Brain microvascular endothelial cell (primary cell): ENCODE measurements at places on chromosomes 12 and 14.

DNA sequence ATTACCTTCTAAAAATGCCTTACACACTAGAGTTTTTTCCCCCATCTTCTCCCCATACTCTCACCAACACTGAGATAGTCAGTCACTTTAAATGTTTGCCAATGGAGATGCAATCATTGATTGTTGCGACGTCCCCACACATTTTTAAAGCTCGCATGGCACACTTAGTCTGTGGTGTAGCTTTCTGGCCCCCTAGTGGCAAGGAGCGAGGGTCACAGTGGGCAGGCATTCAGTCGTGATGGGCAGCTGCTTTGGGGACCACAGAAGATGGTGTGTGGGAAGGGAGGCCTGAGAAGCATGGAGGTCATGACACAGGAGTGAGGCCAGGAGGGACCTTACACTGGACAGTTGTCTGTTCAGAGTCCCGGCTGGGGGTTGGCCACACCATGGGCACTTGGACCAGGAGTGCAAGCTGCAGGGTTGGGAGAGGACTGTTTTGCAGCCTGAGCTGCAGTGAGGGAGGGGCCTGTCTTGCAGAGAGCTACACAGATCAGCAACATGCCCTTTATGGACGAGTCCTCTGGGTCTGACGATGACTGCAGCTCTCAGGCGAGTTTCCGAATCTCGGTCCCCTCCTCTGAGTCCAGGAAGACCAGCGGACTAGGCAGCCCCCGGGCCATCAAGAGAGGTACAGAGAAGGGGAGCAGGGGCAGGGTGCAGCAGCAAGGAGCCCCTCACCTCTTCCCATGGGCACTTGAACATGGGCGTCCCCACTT is 28.6 kb downstream of the PIGH start:
- DNase-seq = peak; percentile 47

DNA sequence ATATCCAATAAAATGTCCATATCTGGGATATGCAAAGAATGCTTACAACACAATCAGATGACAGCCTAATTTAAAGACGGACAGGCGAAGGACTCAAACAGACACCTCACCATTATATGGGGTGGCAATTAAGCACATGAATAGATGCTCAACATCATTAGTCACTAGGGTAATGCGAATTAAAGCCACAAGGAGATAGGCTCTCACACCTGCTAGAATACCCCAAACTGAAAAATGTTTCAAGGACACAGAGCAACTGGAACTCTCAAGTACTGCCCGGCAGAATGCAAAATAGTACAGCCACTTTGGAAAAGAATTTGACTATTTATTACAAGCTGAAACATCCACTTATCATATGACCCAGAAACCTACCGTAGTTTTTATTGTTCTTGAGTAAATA is 42.9 kb downstream of the FERMT2 start:
- DNase-seq = no peak

DNA sequence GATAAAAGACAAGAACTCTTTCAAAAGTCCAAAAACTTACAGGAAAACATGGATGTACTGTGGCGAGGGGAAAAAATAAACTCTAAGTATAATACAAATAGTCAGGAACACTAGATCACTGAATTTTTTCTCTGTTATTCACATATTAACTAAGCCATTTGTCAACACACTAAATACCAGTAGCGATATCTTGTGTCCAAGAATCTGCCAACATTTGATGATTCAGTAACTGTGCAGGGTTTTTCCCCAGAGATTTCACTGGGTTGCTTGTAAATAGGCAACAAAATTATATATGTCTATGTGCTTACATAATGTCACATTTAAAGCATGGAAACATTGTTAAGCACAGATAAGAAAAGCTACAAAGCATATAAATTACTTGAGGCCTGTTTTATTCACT is 205.9 kb downstream of the KIF21A start:
- peak; percentile 4 for DNase-seq

DNA sequence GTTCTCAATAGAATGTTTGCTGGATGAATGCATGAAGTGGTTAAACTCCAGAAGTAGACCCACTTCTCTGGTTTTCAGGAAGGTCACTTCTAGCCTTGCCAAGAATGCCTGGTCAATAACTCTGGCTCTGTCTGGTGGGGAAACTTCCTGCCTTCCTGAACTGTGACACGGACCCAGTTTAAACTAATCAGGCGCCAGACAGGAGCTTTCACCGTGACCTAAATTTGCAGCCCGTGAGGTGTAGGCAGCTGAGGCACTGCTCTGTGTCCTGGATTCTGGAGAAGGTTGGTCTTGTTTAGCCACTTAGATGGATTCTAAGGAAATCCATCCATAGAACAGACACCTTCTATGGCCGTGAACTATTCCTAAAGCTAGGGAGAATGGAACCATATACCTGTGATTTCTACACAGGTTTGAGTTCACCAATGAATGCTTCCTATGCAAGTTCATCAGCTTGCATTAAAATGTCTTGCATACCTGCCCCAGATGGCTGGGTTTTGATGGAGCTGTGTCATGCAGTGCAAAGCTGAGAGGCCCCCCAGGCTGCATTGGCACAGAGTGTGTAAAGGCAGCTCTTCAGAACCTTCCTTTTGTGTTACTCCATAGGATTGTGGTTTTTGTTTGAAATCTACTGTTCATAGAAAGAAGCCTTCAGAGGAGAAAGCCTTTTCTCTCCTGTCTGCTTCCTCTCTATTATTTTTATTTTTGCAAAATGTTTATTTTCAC is 4.4 kb downstream of the CHST11 start:
- no peak for DNase-seq

DNA sequence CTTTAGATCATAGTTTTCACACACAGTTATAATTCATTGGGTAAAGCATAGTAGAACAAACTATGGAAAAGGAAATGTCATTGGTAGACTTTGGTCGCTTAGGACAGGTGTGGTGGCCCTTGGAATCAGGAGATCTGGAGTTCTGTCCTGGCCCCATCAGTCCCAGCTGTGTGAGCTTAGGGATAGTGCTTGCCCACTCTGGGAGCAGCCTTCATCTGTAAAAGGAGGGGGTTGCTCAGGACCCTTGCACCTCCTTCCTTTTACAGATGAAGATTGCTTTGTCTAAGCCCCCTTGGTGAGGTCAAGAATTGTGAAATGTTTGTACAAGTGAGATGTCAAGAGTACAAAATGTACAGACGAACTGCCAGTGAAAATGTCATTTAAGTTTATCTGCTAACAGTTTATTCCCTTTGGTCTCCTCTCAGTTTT is 93.2 kb downstream of the BORCS5 start:
- no peak for DNase-seq

DNA sequence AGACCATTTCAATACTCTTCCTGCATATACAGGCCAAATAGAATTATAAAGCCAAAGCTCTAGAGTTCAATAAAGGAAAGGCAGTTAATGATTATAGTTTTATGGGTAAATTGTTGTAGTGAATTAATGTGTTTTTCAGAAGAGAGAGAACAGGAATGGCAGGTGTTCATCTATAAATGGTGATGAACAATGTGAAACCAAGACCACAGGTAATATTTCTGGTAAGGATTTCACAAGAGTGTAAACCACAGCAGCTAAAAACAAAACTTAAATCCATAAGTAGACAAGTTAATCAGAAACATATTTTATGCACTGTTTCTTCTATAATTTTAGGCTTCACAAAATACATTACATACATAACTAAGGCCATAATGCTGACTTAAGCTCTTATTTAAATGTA is 204.4 kb downstream of the SYT1 start:
- no peak for DNase-seq

GRCh38 chr12:46523863-46524770 is 151.5 kb upstream of the SLC38A2 start:
- peak; percentile 99 for DNase-seq

GRCh38 chr12:125528281-125528680 is 463.0 kb downstream of the AACS start:
- no peak for DNase-seq

GRCh38 chr14:77273796-77274195 is 2.8 kb upstream of the NGB start:
- no peak for DNase-seq

GRCh38 chr14:47675466-47676314 is at the start of gene MDGA2:
TSS of gene MDGA2 (minus strand) at chr14:47675605.
- peak; percentile 26 for DNase-seq

- no peak for DNase-seq
Observed at GRCh38 chr12:26455936-26456574, 260.7 kb downstream of the SSPN start.

DNA sequence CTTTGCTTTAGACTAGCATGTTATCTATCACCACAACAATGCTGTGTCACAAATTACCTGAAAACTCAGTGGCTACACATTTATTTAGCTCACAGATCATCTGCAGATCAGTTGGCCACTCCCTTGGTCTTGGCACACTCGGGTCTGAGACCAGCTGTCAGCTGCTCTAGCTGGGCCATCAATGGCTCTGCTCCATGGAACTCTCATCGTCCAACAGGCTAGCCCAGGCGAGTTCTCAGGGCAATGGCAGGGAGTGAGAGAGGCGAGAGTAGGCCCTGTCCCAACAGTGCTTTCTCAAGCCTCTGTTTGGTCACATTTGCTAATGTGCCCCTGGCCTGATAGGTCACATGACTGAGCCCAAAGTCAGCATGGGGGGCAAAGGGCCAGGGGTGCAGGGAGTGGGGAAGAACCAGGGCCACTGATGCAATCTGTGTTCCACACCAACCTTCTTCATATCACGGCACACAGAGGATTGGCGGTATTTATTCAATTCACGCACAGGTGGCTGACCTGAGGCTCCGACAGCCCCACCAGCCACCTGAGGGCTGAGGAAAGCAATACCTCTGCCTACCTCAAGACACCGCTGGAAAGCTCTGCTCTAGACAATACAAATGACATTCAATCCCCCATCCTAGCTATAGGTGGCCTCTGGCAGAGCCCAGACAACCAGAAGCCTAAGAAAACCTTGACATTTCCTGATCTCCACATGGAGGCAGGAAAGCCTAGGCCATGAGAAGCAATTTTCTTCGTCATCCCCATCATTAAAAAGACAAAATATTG is 82.5 kb downstream of the NT5DC3 start:
- DNase-seq = no peak

DNA sequence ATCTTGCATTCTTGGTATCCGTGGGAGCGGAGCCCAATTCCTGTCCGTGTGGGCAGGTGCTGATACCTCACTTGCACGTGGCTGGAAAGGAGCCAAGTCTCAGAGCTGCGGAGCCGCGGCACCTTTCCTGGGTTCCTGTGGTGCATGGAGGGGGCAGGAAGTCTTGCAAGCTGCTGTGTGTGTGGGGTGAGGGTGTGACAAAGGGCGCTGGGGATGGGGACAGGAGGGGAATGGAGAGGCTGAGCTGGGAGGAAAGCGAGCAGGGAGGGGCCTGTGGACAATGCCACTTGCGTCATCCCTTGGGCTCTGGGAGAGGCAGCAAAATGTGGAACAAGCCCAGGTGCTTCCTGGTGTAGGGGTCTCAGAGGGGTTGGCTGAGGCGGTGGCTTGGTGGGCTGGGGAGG is 86.7 kb downstream of the CALM1 start:
- no peak for DNase-seq

GRCh38 chr12:132244724-132245295 is 84.6 kb downstream of the GALNT9 start:
- DNase-seq = no peak

DNA sequence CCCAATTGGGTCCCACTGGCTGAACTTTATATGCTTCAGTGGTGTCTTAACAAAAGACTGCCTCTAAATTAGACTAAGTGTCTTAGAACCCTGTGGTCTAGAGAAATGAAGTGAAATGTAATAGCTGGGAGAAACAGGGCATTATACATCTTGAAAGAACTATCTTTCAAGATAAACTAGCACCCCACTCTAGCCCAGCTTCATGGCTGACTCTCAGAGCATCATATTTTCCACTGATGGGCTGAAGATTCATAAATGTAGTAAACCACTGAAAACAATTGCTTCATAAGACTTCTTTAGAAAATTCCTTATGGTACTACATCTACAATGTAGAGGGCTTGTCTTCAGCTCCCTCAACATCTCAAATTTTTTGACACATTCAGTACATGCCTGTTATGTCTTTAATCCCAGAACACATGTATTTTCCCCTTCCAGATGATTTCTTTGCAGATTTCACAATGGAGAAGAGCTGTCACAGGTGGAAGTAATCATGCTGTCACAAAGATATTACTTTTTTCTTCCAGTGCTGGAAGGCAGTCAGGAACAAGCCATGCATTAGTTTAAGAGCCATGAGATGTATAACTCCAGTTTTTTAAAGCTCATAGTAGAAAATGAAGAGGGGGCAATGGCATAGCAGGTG is 48.5 kb downstream of the IFNG-AS1 start:
- no peak for DNase-seq

DNA sequence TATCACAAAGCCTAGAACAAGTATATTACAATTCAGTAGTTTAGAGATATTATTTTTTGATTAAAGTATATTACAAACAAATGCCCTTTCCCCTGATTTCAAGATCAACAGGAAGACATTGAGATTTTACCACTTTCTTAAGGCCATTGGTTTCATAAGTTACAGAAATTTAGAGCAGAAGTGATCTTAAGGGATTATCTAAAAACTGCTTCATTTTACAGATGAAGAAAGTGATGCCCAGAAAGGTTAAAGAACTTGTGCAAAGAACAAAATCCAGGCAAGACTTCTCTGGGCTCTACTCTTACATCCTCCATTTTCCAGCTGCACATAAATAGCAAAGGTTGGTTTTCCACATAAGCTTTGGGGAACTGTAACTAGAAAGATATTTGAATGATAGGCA is 87.5 kb downstream of the DUSP6 start:
- DNase-seq = no peak

DNA sequence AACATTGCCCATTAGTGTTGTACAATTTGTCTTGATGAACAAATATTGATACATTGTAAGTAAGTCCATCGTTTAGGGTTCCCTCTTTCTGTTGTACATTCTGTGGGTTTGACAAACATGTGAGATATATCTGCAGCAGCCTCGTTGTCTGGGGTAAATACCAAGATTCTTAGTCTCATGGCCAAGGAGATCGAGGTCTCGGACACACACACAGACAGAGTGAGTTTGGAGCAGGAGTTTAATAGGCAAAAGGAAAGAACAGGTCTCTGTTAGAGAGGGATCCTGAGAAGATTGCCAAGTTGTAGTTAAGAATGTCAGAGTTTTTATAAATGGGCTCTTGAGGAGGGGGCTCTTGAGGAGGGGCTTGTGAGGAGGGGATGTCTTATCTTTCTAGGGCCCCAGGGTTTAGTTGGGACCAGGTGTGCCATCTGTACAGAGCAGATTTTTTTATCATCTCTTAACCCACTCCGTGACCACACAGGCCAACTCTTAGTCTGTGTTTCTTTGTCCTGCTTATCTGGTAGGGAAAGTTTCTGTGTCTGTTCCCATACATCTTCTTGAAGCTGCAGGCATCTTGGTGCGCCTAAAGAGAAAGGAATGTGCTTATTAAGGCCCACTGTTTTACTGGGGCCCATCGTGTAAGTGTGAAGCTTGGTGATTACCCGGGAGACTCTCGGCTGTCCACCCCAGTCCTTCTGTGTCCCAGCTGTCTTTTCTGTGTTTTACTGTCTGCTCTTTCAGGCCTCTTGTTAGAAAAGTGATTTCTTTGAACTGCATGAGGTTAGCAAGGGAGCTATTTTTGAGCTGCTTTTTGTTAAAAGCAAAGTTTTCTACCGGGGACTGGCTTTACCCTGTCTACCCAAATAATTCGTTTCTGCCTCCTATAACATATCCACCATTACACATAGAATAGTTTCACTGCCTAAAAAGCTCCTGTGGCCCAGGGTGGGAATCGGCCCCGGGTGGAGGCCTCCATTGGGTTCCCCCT is 22.4 kb upstream of the CLEC2D start:
- DNase-seq = no peak

- peak; percentile 85 for DNase-seq
Observed at GRCh38 chr14:69767369-69767999, 542 bp downstream of the SRSF5 start.

GRCh38 chr14:63438065-63438757 is 105.0 kb downstream of the PPP2R5E start:
- DNase-seq = peak; percentile 88
